ENCODE measurements at places on chromosomes 5 and 9. TPM values are rescaled to one million over a fixed set of nuclear protein-coding genes. Genes with fewer than 3 reads are reported as not detected.
A peak's percentile ranks its signal among the peaks of the same experiment; 100 is the strongest.

- H3K4me3 ChIP-seq = peak overlapping the region; percentile 87
- H3K27ac ChIP-seq = peak overlapping the region; percentile 68
- peaks cover 86% of the 10 kb centered on the region for H3K4me1 ChIP-seq
- no peaks in the 10 kb centered on the region for H3K27me3 ChIP-seq
- DNase-seq = no peak
Measured at GRCh38 chr9:89537166-89537565, 39.3 kb upstream of the SEMA4D start.

- H3K27ac ChIP-seq = no peak overlapping the region
- peaks cover 50% of the 10 kb centered on the region for H3K4me1 ChIP-seq
- no peak for DNase-seq
- H3K36me3 ChIP-seq = peaks cover 43% of the 10 kb centered on the region
- no peaks in the 10 kb centered on the region for H3K27me3 ChIP-seq
- no peak overlapping the region for H3K4me3 ChIP-seq
Measured at GRCh38 chr9:4810565-4810964, 17.8 kb downstream of the RCL1 start.

DNA sequence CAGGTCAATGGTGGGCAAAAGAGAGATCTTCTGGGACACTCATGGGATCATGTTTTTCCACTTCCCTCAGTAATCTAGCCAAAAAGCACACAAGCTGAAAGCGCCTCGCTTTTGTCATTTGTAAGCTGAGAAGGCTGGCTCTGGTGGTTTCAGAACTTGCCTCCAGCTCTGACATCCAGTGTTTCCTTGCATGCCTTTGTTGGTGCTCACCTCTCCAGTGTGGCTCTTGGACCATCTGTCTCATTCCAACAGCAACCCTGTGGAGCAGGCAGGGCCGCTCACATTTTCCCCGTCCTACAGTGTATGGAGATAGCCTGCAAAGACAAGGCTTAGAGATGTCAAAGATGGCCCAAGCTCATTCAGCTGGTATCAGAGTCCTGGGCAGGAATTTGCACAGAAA lies 160.8 kb upstream of the KLF4 start:
- no peaks in the 10 kb centered on the region for H3K4me1 ChIP-seq
- H3K4me3 ChIP-seq = no peak overlapping the region
- H3K27me3 ChIP-seq = no peaks in the 10 kb centered on the region
- no peak for DNase-seq

- H3K4me3 ChIP-seq = no peak overlapping the region
- DNase-seq = no peak
- H3K27me3 ChIP-seq = no peaks in the 10 kb centered on the region
- no peaks in the 10 kb centered on the region for H3K36me3 ChIP-seq
- no peak overlapping the region for H3K27ac ChIP-seq
Measured at GRCh38 chr9:104911032-104911607, 16.8 kb downstream of the ABCA1 start.

DNA sequence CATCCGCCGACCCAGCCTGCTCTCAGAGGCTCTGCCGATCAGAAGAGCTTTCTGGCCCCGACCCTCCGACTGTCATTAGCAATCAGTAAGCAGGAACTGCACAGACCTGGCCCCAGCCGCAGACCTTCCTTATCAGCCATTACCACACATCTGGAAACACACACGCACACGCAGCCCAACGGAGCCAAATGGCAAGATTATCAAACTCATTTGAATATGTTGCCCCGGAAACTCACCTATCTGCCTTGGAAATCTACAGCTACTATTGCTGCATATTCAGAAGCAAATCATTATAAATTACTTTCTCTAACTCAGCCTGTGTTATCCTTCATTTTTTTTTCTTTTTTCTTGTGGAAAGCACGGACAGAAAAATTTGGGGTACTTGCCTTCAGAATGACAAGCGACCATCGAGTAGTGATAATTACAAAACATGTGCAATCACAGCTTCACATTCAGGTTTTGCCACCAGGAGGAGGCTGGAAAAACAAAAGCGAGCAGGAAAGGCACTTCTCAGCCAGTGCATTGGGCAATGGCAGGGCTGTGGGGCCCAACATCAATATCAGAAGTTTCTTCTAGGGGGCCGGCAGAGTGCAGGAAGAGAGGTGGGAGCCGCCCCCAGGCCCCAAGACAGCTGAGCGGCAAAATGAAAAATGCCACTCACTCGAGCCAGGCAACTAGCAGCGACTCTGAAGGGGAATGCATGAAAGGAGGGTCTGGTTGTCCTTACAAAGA lies 122.3 kb downstream of the VAV2 start:
- peaks cover 2% of the 10 kb centered on the region for H3K36me3 ChIP-seq
- H3K27ac ChIP-seq = no peak overlapping the region
- peak overlapping the region; percentile 37 for H3K4me3 ChIP-seq
- DNase-seq = peak; percentile 13
- H3K4me1 ChIP-seq = peaks cover 13% of the 10 kb centered on the region
- peaks cover 12% of the 10 kb centered on the region for H3K27me3 ChIP-seq

- no peaks in the 10 kb centered on the region for H3K4me1 ChIP-seq
- no peak for DNase-seq
- peaks cover 61% of the 10 kb centered on the region for H3K27me3 ChIP-seq
- no peak overlapping the region for H3K4me3 ChIP-seq
- no peaks in the 10 kb centered on the region for H3K36me3 ChIP-seq
Measured at GRCh38 chr9:126533926-126534310, 79.8 kb upstream of the LMX1B start.

DNA sequence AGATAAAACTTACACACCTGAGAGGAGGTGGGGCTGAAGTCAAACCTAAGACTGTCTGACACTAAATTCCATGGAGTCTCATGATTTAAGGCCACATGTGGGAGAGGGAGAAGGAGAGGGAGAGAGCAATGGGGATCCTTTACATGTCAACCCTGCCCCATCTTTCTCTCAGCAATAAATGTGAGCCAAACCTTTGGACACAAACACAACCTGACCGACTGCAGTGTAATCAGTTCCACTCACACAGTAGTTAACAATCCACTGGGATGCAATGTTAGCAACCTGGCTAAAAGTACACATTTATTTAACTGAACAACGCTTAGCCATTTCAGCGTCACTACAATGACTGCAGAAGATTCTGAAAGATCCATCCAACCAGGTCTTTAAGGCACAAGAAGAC lies 273.0 kb downstream of the GLIS3 start:
- H3K4me1 ChIP-seq = no peaks in the 10 kb centered on the region
- no peak for DNase-seq
- no peaks in the 10 kb centered on the region for H3K36me3 ChIP-seq
- no peak overlapping the region for H3K27ac ChIP-seq
- H3K4me3 ChIP-seq = no peak overlapping the region

GRCh38 chr5:110903966-110904365 lies 165.2 kb downstream of the SLC25A46 start:
- no peak overlapping the region for H3K4me3 ChIP-seq
- H3K36me3 ChIP-seq = peaks cover 4% of the 10 kb centered on the region
- no peak overlapping the region for H3K27ac ChIP-seq
- DNase-seq = no peak
- H3K27me3 ChIP-seq = peaks cover 8% of the 10 kb centered on the region

GRCh38 chr5:14665949-14666348 lies 1.4 kb downstream of the OTULIN start:
- H3K27me3 ChIP-seq = no peaks in the 10 kb centered on the region
- peaks cover 18% of the 10 kb centered on the region for H3K36me3 ChIP-seq
- peak overlapping the region; percentile 97 for H3K27ac ChIP-seq

DNA sequence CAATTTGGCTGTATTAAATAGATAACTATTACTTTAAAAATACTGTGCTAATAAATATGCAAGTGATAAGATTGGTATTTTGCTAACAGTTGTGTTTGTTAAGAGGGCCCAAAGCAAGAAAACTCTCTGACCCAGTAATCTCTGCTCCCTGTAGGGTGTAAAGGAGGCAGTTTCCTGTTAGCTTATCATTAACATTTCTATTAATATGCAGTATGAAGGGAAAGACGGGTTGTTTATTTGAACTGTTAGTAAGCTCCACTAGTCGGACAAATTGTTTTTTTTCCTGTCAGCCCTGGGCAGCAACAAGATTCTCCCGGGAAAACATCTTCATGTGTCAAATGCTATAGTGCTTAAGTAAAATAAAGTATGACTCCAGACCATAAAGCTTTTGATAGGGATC lies 35.6 kb downstream of the ERP44 start:
- no peak for DNase-seq
- H3K27me3 ChIP-seq = no peaks in the 10 kb centered on the region
- H3K4me3 ChIP-seq = no peak overlapping the region
- H3K4me1 ChIP-seq = peaks cover 6% of the 10 kb centered on the region

- DNase-seq = peak; percentile 63
- H3K36me3 ChIP-seq = peaks cover 4% of the 10 kb centered on the region
- H3K27ac ChIP-seq = peak within 1 kb of the TSS; percentile 79
Measured at GRCh38 chr9:113349445-113350094, at the start of gene BSPRY. BSPRY (plus strand) TSS chr9:113349541; CDS start chr9:113349580, 39 bp downstream.

DNA sequence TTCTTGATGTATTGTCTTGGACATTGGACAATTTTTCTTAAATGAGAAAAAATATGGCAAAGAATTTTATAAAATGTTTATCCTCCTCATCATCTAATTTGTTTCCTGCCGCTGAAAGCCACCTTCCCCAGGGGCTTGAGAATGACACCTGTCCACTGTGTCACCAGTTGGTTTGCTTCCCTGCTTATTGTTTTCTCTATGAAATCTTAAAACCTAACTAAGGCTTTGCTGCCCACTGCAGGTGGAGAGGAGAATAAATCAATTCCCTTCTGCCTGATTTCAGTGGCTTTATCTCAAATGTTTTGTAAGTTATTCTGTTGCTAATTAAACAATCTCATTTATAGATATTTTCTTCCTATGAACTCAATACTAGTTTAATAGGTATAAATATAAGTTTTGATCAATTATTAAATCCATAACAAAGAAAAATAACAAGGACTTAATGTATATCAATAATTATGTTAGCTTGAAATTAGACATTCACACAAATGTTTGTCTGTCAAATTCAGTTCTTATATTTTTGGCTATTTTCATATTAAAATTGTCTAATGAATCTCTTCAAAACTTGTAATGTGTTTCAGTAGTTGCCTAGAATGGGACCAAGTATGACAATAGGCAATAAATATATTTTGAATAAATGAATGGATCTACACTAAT lies 822.5 kb downstream of the PTPRD start:
- no peaks in the 10 kb centered on the region for H3K4me1 ChIP-seq
- H3K27me3 ChIP-seq = no peaks in the 10 kb centered on the region
- H3K4me3 ChIP-seq = no peak overlapping the region
- peak; percentile 7 for DNase-seq
- no peak overlapping the region for H3K27ac ChIP-seq

DNA sequence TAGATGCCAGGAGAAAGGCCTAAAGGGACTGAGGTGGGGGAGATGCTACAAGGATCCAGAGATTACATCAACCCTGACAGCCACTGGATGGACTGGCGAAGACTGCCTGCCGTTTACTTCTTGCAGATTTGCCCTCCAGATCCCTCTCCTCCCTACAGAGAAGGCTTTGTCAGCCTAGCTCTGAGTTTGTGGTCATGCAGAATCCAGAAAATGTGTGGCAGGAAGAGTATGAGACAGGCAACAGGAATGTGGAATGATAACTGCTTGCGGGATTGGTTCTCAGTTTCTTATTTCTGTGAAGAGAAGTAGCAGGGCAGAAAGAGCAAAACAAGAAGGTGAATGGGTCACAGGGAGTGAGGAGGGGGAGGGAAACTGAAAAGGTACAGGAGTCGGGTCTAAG lies 129.6 kb downstream of the TLE1 start:
- no peak overlapping the region for H3K4me3 ChIP-seq
- no peak overlapping the region for H3K27ac ChIP-seq
- DNase-seq = no peak
- no peaks in the 10 kb centered on the region for H3K4me1 ChIP-seq
- H3K27me3 ChIP-seq = peaks cover 15% of the 10 kb centered on the region
- H3K36me3 ChIP-seq = no peaks in the 10 kb centered on the region

- DNase-seq = no peak
- H3K27me3 ChIP-seq = no peaks in the 10 kb centered on the region
- no peak overlapping the region for H3K27ac ChIP-seq
- H3K4me1 ChIP-seq = peaks cover 9% of the 10 kb centered on the region
- no peak overlapping the region for H3K4me3 ChIP-seq
Measured at GRCh38 chr9:109192732-109193361, 25.8 kb upstream of the FRRS1L start.

DNA sequence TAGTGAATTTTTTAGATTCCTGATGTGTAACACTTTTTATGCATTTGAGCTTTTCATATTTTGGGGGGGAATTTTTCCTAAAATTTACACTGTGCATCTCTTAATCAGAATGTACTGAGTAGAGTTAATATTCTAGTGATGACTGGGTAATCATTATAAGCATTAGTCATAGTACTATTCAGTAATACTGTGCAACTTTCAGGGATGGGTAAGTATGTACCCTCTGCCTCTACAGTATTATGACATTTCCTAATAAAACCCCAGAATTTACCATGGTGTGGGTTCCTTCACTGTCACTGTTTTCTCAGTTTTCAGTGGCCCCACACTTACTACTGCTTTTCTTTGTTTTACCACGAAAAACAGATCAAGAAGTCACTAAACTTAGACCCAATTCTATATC lies 2.8 kb upstream of the CMYA5 start:
- H3K4me1 ChIP-seq = peaks cover 13% of the 10 kb centered on the region
- no peak for DNase-seq
- peaks cover 35% of the 10 kb centered on the region for H3K36me3 ChIP-seq
- no peak overlapping the region for H3K4me3 ChIP-seq

DNA sequence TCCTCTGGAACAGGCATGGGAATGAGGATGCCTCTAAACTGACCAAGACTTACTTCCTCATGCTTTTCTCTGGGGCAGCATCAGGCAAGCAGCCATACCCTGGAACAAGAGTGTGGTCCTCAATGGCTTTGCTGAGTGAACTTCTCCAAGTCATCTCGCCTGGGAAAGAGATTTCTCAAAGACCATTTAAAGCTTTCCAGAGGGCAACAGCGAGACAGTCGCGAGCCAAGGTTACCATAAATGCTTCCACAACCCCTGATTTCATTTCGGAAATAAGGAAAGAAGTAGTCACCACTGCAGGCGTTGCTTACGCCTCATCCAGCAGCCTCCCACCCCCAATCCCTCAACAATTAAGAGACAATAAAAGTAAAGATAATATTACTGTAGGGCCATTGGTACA lies 1.1 kb upstream of the SNCAIP start:
- H3K27ac ChIP-seq = no peak overlapping the region
- DNase-seq = no peak
- H3K27me3 ChIP-seq = peaks cover 56% of the 10 kb centered on the region
- peak overlapping the region; percentile 15 for H3K4me3 ChIP-seq
- H3K36me3 ChIP-seq = no peaks in the 10 kb centered on the region

DNA sequence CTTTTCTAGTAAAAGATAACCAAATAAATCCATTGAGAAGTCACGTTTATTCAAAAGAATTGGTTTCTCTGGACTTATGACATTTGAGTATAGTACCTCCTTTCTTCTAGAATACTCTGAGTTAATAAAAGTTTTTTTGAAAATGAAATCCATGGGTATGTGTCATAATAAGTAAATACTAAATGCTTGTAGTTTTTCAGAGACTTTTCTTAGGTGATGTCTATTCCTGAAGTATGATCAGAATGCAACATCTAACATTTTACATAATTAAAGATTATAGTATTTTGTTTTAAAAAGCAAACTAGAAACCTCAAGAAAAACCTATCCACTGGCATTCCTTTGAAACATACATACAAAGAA lies 63.2 kb downstream of the NFIB start:
- peaks cover 12% of the 10 kb centered on the region for H3K27me3 ChIP-seq
- no peak for DNase-seq
- H3K27ac ChIP-seq = no peak overlapping the region
- H3K36me3 ChIP-seq = no peaks in the 10 kb centered on the region
- H3K4me3 ChIP-seq = no peak overlapping the region

Gene IL5
- total RNA-seq = 2.1 TPM

Gene TRUB2
- 24.4 TPM for total RNA-seq

Gene SH3TC2
- 0.24 TPM for total RNA-seq

Gene TMEM252
- not detected for total RNA-seq

Gene MARCOL
- not detected for total RNA-seq

Gene KIF24
- total RNA-seq = 7.4 TPM

Gene C8G
- total RNA-seq = 2.6 TPM

Gene NUTM2F
- total RNA-seq = not detected

Gene CSF1R
- 1.2 TPM for total RNA-seq

Gene HTR4
- total RNA-seq = not detected

Data from activated T-cell treated with anti-CD3 and anti-CD28 coated beads, Interleukin-2, amount 50 U/mL, for 72 hours (primary cell).